Pancreas (tissue), 10 donors: ENCODE measurements at places on chromosomes 12 and 14. TPM values are rescaled to one million over a fixed set of nuclear protein-coding genes. Genes with fewer than 3 reads are reported as not detected.

DNA sequence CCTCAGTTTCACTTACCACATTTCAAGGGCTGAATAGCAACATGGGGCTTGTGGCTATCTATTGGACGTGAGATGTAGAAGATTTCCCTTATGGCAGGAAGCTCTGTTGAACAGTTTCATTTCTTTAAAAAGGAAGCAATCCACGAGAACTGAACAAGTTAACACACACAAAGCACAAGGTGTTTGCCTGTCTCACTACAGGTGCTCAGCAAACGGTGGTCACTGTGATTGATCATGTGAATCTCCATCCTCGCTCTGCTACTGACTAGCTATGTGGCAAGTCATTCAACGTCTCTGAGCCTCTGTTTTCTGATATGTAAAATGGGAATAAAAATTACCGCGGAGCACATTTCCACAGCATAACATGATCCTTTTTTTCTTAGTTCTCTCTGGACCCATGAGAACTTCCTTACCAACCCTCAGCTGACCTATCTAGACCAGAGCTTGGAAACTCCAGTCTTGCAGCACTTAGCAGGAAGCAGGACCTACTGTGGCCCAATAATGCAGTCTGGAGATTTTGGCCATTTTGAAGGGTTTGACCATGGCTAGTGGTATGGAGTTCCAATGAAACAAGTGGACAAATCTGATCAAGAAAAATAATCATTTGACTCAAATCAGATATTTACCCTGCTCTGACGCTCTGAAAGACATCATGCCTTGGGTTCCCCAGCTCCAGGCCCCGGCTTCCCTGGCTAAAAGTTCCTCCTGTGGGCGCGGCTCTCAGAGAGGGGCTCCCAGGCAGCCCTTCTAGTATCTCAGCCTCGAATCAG, 278.8 kb downstream of the ZFP36L1 start:
- DNase-seq, result no peak

- no peak for DNase-seq
These were observed 175.8 kb upstream of the PLXNC1 start for GRCh38 chr12:93972411-93973208.

CEBPE gene
- total RNA-seq, result not detected

ERG28 gene
- 7.1 TPM for total RNA-seq

DNA sequence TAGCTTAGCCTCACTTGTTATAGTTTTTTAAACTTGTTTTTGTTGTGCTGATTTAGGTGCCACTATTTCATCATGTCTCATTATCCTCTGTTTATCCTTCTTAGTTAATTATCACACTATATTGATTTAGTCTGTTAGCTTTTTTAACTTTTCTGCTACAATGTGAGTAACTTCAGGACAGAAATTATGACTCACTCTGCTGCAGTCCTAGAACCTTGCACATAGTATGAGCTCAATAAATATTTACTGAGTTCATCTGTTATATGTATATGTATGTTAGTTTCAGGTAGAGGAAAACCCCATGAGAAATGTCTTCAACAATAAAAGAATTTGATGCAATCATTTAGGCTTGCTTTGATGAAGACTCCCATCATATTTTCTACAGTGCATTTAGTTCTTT, 224.3 kb upstream of the NAV3 start:
- no peak for DNase-seq

DNA sequence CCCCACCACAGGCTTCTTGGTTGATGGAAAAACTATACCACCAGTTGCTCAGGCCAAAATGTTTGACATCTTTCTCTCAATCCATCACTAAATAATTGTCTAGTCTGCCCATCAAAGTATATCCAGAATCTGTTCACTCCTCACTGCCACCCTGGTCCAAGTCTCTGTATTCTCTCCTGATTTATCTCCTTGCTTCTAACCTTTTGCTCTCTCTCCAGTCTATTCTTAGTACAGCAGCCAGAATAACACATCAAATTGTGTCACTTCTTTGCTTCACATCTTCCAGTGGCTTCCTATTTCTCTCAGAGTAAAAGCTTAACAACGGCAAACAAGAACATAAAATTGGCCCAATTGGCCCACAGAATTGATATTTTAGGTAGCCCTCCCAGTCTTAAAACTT, 272.8 kb downstream of the IPO8 start:
- no peak for DNase-seq

DNA sequence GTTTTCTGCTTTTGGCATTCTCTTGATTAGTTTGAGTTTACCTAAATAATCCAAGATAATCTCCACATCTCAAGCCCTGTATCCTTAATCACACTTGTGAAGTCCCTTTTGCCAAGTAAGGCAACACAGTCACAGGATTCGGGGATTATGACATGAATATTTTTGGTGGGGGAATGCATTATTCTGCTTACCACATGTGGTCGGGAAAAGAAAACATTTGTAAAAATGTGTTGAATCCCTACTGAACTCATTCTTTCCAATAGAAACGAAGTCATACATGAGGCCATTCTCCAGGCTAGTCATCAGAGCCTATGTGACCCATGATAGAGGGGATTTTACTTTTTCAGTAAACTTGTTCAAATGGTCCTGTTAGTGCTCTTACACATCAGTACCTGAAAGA, 58.5 kb upstream of the PRICKLE1 start:
- no peak for DNase-seq

- DNase-seq, result no peak
These were observed 215.4 kb downstream of the SLC41A2 start for GRCh38 chr12:104742551-104743201.

- no peak for DNase-seq
These were observed 22.4 kb upstream of the SUPT16H start for GRCh38 chr14:21406213-21406612.

CELA1 gene
- total RNA-seq, result not detected

GRCh38 chr14:64705381-64706118, 1.3 kb downstream of the PLEKHG3 start:
- DNase-seq, result peak; percentile 46

CHURC1 gene
- total RNA-seq, result 33.2 TPM

DNA sequence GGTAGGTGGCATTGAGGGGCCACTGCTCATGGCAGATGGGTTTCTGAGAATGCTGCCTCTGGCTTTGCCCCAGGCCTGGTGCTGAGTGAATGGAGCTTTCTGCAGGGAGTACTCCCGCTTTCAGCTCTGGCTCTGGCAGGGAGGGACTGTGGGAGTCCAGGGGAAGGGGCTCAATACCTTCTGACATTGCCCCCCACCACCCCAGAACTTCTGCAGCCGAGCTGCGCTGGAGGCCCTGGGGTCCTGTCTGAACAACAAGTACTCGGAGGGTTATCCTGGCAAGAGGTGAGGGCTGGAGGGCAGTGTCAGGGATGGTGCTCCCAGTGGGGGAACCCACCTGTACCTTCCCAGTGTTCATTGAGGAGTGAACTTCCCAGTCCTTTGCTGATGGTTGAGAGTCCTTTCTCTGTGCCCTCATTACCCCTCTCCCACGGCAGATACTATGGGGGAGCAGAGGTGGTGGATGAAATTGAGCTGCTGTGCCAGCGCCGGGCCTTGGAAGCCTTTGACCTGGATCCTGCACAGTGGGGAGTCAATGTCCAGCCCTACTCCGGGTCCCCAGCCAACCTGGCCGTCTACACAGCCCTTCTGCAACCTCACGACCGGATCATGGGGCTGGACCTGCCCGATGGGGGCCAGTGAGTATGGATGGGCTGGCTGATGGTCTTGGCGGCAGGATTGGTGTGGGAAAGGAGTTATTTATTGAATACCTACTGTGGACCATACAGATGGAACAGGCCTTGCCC, 1.9 kb downstream of the SHMT2 start:
- DNase-seq, result no peak

- peak; percentile 91 for DNase-seq
These were observed at the start of gene DYNC1H1 for GRCh38 chr14:101964297-101965180. Gene DYNC1H1 (plus strand): TSS chr14:101964573. CDS start chr14:101964692, 119 bp downstream.

DIO2 gene
- total RNA-seq, result 0.32 TPM

- peak; percentile 75 for DNase-seq
These were observed 64.2 kb downstream of the ELK3 start for GRCh38 chr12:96258104-96258961.

GRCh38 chr14:89292579-89293313, 124.3 kb downstream of the FOXN3 start:
- no peak for DNase-seq

- DNase-seq, result no peak
These were observed 622.3 kb downstream of the C12orf50 start for GRCh38 chr12:87406926-87407325.

FOXN4 gene
- total RNA-seq, result not detected

GRCh38 chr14:64717870-64718269, 13.6 kb downstream of the PLEKHG3 start:
- no peak for DNase-seq

DNA sequence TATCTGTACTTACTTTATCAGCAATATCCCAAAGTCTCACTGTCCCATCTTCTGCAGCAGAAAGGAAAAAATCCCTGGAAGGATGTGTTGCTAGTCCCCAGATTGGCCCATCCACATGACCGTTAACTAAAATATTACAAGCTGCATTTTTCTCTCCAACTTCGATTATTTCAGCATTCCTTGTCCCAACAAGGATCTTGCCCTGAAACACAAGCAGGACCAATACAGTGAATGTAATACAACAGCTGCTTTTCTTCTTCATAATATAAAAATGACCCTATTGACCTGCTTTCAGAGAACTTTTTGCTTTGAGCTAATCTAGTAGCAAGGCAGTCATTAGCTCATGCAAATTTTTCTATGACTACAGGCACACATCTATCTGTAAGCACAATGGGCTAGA, 58.3 kb downstream of the ZC3H14 start:
- no peak for DNase-seq

DNA sequence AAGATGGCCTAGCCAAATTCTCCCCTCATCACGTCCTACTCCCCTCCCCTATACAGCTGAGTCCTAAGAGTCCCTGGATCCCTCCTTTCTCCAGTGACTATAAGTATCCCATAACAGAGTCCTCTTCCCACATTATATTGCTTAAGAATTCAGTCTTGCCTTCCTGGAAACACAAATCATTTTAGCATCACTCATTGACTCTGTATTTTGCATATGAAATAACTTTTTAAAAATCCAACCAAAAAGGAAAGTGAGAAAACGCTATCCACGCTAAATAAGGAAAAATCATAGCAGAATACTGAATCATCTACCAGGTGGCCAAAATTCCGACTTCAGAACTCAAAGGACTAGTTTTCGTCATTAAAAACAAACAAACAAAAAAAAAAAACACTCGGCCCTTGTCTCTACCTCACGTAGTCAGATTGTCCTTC, 130.2 kb downstream of the GCH1 start:
- DNase-seq, result no peak

NANOG gene
- total RNA-seq, result 0.09 TPM
